Naive thymus-derived CD4-positive, alpha-beta T cell (primary cell): ENCODE measurements at places on chromosomes 13 and 19. TPM values are rescaled to one million over a fixed set of nuclear protein-coding genes. Genes with fewer than 3 reads are reported as not detected.

DNA sequence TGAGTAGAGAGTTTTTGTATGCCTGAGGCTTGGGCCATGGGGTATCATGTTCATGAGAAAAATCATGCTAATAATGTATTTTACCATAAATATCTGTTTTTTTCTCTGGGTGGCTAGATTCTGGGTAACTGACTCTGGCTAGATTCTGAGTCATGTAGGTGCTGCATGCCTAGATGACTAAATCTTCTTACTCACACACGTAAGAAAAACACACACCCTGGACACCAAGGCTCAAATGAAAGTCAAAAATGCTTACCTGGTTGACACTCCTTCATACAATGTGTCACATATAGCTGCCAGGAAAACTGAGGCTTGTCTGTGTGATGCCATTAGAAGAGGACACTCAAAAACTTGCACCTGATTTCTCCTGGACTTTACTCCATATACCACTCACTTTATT, 597.4 kb upstream of the SLITRK1 start:
- DNase-seq = no peak

VSTM1 gene
- 1.7 TPM for total RNA-seq

COL4A2 gene
- not detected for total RNA-seq

DNA sequence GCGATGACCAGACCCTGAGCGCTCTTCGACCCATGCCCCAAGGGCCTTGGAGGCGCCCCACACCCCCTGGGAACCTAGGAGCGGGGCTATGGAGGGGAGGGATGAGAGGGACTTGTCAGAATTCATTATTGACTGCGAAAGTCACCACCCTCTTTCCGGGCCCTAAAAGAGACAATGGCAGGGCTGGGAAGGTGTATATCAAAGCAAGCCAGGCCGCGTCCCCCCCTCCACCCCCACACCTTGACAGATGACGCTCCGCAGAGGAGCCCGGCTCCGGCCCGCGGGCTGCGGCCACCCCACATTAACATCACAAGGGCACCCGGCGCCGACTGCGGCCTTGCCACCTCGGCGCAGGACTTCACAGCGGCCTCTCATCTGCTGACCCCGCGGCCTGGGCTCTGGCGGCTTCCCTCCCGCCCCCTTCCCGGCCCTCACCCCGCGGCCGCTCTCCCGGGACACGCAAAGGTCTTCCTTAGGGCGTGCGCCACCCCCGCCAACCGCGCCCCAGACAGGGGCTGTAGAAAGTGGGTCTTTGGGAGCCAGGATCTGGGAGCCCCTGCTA, 2.4 kb downstream of the CDX2 start:
- DNase-seq = no peak

FGF22 gene
- total RNA-seq = 1.8 TPM

DNA sequence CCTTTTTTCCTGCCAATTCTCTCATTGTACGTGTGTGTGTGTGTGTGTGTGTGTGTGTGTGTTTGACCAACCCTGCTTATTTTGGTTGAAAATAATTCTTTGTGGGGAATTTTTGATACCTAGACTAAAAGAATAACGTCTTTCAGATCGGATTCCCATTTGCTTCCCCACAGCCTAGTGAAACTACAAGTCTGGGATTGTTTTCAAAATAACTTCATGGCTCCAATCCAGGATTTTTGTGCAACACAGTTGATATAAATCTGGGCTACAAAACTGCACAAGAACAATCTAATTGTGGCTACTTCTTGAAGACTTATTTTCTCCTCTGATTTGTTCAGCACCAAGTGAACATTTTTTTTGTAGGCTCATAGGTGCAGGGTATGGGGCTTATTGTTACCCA, 332.8 kb upstream of the MIR17HG start:
- DNase-seq = no peak
